ENCODE measurements at places on chromosomes 5 and 9. TPM values are rescaled to one million over a fixed set of nuclear protein-coding genes. Genes with fewer than 3 reads are reported as not detected.

Gene BTNL3
- total RNA-seq = not detected

Gene HACD4
- total RNA-seq = 3.3 TPM

Gene PNPLA7
- total RNA-seq = 6.1 TPM

Gene SOX30
- 0.47 TPM for total RNA-seq

Gene QSOX2
- 43.3 TPM for total RNA-seq
